ENCODE measurements at places on chromosomes 7 and 10.

DNA sequence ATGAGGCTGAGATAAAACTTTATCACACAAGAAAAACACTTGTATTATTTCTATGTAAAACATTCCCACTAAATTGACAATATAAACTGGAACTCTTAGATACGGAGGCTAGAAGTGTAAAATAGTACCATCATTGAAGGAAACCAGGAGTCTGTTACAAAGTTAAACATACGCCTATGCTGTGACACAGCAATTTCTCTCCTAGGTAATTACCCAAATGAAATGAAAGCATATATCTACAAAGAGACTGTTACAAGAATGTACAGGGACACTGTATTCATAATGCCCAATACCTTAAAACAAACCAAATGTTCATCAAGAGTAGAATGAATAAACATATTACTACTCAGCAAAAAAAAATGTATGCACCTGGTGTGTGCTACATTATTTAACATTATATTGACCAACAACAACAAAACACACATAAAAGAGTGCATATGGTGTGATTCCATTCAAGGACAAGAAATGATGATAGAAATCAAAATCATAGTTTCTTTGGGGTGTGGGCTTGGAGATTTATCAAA, 33.2 kb upstream of the ELAPOR2 start:
- H3K27me3 ChIP-seq: no peaks in the 10 kb centered on the region
- DNase-seq: no peak
- no peaks in the 10 kb centered on the region for H3K4me1 ChIP-seq
- H3K27ac ChIP-seq: no peak overlapping the region
- no peaks in the 10 kb centered on the region for H3K36me3 ChIP-seq
- H3K4me3 ChIP-seq: no peak overlapping the region

- H3K27me3 ChIP-seq: peaks cover under 1% of the 10 kb centered on the region
- no peak for DNase-seq
- H3K27ac ChIP-seq: no peak overlapping the region
- peaks cover 12% of the 10 kb centered on the region for H3K4me1 ChIP-seq
- no peak overlapping the region for H3K4me3 ChIP-seq
- H3K36me3 ChIP-seq: no peaks in the 10 kb centered on the region
Measured at GRCh38 chr7:26159243-26159642, 7.2 kb downstream of the NFE2L3 start.

GRCh38 chr7:77482015-77482414, 55.1 kb upstream of the PTPN12 start:
- no peak overlapping the region for H3K27ac ChIP-seq
- no peak for DNase-seq
- H3K4me1 ChIP-seq: no peaks in the 10 kb centered on the region
- H3K36me3 ChIP-seq: no peaks in the 10 kb centered on the region
- no peak overlapping the region for H3K4me3 ChIP-seq

GRCh38 chr10:29131952-29132547, 156.8 kb upstream of the LYZL1 start:
- H3K4me1 ChIP-seq: peaks cover 16% of the 10 kb centered on the region
- no peak overlapping the region for H3K27ac ChIP-seq
- no peaks in the 10 kb centered on the region for H3K27me3 ChIP-seq
- H3K4me3 ChIP-seq: no peak overlapping the region
- no peak for DNase-seq

DNA sequence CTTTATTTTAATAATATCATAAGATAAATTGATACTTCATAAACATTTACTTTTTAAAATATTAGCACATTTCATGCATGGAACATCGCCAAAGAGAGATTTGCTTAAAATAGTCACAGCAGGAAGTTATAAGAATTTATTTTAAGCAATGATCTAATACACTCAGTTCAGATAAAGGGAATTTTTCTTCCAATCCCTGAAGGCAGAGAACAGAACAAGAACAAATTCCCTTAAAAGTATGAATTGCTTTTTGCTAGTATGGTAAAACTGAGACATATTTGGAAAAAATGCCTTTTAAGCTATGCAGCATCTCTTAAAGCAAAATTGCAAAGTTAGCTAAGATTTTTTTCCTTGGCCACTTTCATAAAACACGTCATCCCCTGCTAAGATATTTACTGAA, 91.0 kb downstream of the SEMA3D start:
- H3K4me1 ChIP-seq: peaks cover 23% of the 10 kb centered on the region
- DNase-seq: no peak
- H3K36me3 ChIP-seq: no peaks in the 10 kb centered on the region
- no peak overlapping the region for H3K4me3 ChIP-seq
- H3K27ac ChIP-seq: peak overlapping the region; percentile 70

GRCh38 chr7:570801-571070, 51.1 kb upstream of the PDGFA start:
- H3K4me1 ChIP-seq: peaks cover 41% of the 10 kb centered on the region
- no peak overlapping the region for H3K4me3 ChIP-seq
- H3K36me3 ChIP-seq: no peaks in the 10 kb centered on the region
- H3K27ac ChIP-seq: no peak overlapping the region

DNA sequence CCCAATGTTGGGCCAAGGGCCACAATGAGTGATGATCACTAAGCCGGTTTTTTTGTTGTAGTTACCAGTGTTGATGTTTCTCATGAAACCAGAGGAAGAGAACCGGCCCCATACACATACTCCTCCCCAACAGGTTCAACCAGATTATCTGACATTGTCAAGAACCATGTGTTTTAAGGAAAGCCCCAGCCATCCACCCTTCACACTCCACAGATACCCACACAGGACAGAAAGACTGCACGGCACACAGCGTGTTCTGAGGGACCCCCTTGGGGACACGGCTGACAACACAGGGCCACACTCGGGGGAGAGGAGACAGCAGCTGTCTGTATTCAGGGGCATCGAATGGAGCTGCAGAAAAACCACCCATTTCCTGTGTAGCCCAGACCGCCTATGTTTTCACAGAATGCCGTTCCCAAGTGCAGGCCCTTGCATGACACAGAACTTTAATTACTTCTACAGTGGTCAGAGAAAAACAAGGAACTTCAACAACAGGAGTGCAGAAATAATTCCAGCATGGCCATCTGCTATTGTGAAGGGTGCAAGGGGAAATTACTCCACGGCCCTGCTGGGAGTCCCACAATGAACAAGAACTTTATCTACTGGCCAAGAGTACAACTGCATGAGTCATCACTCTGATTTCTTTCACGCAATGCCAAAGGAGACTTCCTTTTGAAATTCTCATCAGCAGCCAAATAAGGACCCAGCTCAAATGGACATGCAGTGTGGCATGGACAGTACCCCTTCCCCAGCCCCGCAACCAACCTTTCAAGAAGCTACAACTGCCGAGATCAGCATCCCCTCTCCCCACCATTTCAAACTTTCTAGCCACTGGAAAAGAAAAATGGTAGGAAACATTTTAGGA, 2.3 kb downstream of the KLF6 start:
- peak overlapping the region; percentile 99 for H3K27ac ChIP-seq
- no peaks in the 10 kb centered on the region for H3K27me3 ChIP-seq
- DNase-seq: no peak
- H3K36me3 ChIP-seq: peaks cover 41% of the 10 kb centered on the region

GRCh38 chr10:131899116-131899690, 1.6 kb upstream of the PPP2R2D start:
- DNase-seq: no peak
- H3K4me3 ChIP-seq: no peak overlapping the region
- peaks cover 24% of the 10 kb centered on the region for H3K4me1 ChIP-seq
- H3K36me3 ChIP-seq: no peaks in the 10 kb centered on the region
- H3K27me3 ChIP-seq: no peaks in the 10 kb centered on the region
- H3K27ac ChIP-seq: no peak overlapping the region

- H3K4me3 ChIP-seq: peak overlapping the region; percentile 84
- H3K36me3 ChIP-seq: no peaks in the 10 kb centered on the region
- no peaks in the 10 kb centered on the region for H3K27me3 ChIP-seq
- H3K27ac ChIP-seq: peak overlapping the region; percentile 71
Measured at GRCh38 chr10:28677888-28678686, 766 bp downstream of the BAMBI start.

DNA sequence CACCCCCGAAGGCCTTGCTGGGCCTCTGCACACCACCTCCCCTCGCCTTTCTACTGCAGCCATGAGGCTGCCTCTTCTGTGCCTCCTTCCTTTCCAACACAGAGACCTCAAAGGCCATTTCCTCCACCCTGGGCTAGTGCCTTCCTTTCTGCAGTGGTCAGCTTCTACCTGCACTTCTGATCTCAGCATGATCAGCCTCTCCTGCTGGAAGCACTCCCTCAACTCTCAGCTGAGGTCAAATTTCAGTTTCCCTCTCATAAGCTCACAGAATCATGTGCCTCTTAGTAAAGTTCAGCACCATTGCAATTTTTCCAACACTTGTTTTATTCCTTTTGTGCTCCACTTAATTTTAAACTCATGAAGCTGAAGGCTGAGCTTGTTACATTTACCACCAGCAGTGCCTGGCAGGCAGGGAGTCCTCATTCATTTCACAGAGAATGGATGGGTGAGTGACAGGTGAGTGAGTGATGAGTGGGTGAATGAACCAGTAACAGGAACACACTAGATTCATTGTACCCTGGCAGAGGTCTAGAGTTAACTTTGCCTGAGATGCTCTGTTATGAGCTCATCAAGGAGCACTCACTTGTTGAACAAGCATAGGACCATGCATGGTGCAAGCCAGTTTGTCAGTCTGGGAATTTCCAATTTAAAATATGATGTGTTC, 124.0 kb upstream of the PRSS58 start:
- H3K36me3 ChIP-seq: no peaks in the 10 kb centered on the region
- no peaks in the 10 kb centered on the region for H3K4me1 ChIP-seq
- no peak overlapping the region for H3K27ac ChIP-seq

DNA sequence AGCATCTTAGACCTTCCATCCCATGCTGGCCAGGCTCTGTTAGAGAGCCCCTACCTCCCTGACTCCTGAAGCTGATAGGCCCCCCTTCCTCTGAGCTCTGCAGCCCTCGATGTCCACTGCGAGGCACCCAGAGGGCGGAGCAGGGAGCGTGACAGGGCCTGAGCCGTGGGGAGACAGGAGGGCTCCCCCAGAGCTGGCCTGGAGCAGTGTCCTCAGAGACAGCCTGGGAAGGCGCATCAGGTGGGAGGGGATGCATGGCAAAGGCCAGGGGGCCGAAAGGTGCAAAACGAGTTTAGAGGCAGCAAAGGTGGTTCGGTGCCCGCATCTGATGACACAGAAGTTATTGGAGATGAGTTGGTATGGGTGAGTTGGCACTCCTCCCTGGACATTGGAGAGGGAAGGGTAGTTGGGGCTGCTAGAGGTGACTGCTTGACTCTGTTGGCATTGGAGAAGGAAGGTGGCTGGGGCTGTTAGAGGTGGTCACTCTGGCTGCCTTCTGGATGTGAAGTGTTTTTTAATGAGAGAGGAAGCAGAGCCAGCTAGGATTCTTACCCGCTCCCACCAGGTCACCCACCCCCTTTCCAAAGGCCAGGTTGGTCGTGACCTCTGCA, 53.1 kb downstream of the PRF1 start:
- H3K36me3 ChIP-seq: no peaks in the 10 kb centered on the region
- peaks cover 5% of the 10 kb centered on the region for H3K4me1 ChIP-seq
- H3K27me3 ChIP-seq: no peaks in the 10 kb centered on the region

DNA sequence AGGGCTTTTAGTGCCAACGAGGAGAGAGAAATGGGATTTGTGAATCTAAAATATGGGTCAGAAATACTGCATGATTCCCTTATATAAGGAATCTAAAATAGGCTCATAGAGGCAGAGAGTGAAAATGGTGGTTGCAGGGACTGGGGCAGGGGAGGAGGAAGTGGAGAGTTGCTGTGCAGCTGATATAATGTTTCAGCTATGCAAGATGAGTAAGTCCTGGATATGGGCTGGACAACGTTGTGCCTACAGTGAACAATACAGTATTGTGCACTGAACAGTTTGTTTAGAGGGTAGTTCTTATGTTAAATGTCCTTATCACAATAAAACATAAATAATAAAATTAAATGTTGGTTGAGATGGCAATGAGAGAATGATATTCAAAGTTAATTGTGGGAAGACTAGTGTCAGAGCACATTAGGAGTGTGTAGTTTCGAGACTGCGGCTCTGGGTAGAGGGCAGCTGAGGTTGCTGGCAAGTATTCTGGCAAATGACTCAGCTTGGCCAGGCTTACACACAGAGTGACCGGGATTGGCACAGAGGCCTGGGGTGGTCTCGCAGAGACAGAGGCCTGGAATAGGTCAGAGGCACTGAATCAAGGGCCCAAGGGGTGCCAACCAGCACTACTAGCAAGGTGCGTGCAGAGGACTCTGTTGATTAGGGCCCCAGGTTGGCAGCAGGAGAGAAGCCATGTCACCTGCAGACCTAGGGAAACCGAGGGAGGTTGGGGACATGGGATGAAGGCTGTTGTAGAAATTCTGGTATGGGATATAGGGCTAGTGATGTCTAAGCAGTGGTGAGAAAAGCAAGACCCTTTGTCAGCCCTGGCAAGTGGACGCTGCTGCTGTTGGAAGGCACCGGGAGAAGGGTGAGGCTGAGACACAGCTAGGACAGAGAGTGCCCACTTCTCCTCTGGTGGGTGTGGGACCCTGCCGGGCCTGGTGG, 2.8 kb upstream of the DEPP1 start:
- H3K4me1 ChIP-seq: peaks cover 84% of the 10 kb centered on the region
- peaks cover 12% of the 10 kb centered on the region for H3K36me3 ChIP-seq
- H3K4me3 ChIP-seq: peak overlapping the region; percentile 50
- no peaks in the 10 kb centered on the region for H3K27me3 ChIP-seq

DNA sequence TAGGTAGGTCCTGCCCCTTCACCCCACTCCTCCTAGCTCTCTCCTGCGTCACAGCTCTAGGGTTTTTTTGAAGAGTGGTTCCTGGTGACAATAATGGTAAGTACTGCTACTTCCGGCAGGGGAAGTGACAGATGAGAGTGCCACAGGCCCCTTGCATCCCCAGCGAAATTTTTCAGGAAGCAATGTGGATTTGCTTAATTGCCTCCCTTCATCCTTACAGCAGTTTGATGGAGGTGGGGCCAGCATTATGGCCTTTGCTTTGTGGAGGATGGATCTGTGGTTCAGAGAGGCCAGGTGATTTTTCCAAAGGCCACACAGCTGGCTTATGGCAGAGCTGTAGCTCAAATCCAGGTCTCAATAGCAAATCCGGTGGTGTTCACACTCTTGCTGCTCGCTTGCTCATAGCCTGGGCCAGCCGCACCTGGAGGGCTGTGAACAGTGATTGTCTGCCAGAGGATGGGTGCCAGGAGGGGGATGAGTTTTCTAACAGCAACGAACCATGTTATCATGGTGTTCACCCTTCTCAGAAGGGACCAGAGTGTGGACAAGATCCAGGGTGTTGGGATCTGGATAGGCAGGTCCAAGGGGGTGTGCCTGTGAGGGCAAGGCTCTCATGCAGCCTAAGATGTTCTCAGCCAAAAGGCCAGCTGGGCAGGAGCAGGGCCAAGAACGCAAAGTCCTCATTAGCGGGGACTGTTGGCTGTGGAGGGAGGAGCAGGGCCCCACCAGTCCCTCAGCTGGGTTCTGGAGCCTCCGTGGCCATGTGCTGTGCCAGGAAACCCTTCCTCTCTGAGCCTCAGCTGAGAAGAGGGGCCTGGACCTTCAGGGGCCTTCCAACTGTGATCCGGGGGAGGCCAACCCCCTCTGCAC, 89.0 kb downstream of the EMX2 start:
- no peak for DNase-seq
- no peaks in the 10 kb centered on the region for H3K4me1 ChIP-seq
- no peak overlapping the region for H3K4me3 ChIP-seq
- H3K27me3 ChIP-seq: no peaks in the 10 kb centered on the region
